NCI-H748 treated with DMSO at 0.1 percent for 48 hours (cell line): ENCODE measurements at places on chromosomes 16 and 17.

GRCh38 chr17:82148997-82149396 lies 51.0 kb upstream of the FASN start:
- DNase-seq: no peak

- DNase-seq: no peak
Observed at GRCh38 chr17:44627513-44628242, 28.6 kb upstream of the MEIOC start.

DNA sequence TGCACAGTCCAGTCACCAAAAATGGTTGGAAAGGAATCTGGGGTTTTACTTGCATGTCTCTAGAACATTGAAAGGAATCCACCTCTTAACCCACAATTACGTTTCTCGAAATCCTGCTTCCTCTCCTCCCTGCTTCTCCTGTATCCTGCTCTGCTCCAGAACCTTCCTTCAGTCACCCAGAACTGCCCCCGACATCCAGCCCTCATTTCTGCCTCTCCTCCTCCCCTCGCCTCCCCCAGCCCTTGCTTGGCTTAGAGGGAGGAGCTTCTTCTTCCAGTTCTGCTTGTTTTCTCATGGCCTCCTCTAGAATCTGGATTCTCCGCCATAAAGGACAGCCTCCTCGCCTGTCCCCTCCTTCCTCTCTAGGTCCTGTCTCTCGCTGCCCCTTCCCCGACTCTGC lies 48.3 kb downstream of the ZDHHC7 start:
- no peak for DNase-seq

DNA sequence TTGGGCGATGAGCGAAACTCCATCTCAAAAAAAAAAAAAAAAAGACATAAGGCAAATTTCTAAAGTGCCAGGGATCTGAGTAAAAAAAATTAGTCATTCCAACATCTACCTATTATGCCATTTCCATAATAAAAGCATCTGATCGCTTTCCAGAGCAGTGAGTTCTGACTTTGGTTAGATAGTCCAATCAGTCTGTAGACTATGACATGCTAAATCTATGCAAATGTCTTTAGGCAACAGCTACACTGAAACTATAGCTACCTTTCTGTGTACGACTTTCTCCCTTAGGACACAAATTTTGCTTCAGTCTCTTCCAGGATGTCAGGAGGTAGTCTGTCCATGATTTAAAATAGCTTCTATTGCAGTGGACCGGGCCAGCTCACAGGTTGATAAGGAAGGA lies 58.9 kb upstream of the ARHGAP44 start:
- DNase-seq: no peak

DNA sequence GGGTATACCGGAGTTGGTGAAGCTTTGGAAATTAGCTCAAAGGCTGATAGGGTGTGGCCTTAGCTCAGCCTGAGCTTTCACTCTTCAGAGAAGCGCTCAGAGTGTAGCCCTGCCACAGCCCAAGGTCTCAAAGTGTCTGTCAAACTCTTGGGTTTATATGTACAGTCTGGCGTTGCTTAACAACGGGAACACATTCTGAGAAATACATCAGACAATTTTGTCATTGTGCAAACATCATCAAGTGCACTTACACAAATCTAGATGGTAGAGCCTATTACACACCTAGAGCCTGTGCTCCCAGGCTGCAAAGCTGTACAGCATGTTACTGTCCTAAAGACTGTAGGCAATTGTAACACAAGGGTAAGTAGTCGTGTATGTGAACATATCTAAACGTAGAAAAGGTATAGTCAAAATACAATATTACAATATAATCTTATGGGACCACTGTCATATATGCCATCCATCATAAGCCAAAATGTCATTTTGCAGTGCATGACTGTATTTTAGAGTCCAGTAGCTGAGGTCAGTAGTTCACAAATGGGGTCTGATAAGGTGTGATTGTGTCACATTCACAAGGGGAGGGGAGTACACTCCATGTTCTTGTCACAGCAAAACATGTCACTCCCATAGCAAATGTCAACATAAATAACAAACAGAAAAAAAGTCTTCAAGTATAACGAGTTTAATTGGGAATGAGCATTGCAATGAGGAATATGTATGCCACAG lies 20.6 kb downstream of the CHAD start:
- peak; percentile 58 for DNase-seq

GRCh38 chr16:920717-921116 lies 50.1 kb downstream of the LMF1 start:
- no peak for DNase-seq

DNA sequence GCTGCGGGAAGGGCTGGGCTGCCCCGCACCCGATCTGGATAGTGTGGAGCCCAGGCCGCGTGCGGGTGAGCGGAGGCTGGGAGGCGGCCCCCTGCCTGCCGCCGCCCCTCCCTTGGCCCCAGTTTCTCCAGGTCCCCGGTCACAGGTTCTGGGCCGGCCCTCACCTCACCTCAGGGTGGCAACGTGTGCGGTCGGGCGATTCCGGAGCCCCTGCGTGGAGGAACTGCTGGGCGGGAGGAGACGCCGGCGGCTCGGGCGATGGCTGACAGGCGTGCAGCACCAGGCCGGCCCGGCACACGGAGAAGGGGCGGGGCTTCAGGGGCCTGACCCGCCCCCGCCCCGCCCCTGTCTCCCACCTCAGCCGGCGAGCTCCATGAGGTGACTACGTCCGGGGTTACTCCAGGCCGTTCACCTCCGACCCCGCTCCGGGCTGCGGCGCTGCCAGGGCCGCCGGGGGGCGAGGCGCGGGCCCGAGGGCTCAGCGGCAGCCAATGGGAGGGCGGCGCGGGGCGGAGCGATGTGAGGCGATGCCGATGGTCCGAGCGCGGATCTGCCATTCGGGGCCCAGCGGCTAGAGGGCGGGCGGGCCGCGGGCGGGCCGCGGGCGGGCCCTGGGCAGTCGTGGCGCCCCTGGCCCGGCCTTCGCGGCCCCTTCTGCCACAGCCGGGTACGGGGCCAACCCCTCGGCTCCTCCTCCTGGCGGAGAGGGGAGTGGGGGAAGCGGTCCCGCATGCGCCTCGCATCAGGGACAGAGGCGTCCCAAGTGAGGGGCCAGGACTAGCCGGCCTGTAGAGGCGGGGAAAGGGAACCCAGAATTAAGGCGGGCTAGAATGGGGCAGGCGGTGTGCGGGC lies 16.7 kb upstream of the C17orf78 start:
- peak; percentile 86 for DNase-seq

DNA sequence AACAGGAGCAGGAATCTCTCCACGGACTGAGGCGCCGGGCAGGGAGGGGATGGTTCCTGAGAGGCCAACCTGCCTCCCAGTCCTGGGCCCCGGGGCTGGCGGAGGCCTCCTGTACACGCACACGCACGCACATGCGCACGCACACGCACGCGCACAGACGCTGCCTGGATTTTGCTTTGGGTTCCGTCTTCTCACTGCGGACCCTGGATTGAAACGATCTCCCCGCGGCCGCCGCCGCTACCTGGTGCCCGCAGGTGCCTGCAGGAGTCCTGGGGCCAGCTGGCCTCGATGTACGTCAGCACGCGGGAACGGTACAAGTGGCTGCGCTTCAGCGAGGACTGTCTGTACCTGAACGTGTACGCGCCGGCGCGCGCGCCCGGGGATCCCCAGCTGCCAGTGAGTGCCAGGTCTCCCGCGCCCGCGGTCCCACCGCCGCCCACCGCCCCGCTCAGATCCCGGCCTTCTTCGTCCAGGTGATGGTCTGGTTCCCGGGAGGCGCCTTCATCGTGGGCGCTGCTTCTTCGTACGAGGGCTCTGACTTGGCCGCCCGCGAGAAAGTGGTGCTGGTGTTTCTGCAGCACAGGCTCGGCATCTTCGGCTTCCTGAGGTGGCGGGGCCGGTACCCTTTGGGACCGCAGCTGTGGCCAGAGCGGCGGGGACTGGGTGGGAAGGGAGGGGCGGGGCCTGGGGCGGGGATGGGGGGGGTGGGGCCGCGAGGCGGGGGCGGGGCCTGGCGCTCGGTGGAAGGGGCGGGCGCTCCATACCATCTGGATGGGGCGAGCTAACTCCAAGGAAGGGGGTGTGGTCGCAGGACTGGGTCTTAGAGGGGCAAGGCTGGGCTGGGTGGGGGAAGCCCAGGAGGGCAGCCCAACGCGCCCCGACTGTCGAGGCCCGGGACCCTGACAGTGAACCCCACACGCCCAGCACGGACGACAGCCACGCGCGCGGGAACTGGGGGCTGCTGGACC lies 12.3 kb downstream of the CES4A start:
- peak; percentile 28 for DNase-seq

DNA sequence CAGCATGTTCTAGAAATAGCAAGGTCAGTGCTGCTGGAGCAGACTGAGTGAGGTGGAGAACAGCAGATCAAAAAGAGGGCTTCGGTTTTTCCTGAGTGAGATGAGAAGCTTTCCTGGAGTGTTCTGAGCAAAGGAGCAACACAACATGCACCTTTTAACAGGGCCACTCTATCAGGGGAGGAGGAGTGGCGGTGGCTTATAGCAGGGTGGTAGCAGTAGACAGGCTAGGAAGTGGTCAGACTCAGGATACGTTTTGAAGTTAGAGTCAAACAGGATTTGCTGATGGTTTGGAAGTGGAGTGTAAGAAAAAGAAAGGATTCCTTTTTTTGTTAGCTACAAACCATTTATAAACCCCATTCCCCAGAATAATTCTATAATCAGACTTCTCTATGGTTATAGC lies 12.5 kb downstream of the POLG2 start:
- no peak for DNase-seq

DNA sequence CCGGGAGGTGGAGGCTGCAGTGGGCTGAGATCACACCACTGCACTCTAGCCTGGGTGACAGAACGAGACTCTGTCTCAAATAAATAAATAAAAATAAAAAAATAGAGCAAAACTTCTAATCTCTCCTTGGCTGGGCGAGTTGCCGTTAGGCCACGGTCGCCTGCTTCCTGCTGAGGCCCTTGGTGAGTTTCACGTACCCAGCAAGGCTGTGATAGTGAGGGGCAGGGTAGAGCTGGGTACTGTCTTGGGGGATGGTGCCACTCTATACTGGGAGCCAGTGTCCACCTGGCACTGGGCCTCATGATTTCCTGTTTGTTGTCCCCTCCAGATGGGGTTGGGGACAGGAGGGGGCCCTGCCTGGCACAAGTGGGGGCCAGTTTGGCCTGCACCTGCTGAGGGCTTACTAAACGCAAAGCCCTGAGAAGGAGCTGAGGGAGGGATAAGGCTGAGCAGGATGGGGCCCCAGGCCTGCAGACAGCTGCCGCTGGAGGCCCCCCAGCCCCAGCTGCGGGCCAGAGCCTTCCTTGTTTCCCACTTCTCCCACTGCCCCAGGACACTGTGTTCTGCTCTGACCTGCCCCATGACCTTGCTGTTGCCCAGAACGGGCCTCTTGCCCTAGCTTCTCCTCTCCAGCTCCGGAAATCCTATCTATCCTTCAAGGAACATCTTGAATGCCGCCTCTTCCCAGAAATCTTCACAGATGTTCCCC lies 25.4 kb downstream of the GJD3 start:
- DNase-seq: no peak

- no peak for DNase-seq
Observed at GRCh38 chr16:85629853-85630252, 16.7 kb downstream of the GSE1 start.

DNA sequence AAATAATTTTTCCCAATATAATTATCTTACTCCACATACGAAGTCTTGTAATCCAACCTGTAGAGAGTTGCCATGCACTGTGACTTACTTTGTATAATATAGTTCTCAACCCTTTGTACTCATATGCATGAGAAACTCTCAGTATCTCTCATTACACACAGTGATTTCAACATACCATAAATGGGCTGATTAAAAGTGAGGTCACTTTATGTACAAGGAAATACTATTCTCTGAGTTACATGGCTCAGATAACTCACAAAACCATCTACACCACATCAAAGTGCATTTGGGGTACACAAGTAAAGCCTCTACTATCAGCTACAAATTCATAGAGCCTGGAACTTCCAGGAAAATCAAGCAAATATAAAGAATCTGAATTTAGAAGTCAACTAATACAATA lies 27.9 kb downstream of the SLFN12 start:
- no peak for DNase-seq

GRCh38 chr17:63596856-63597586 lies 3.7 kb upstream of the TACO1 start:
- DNase-seq: no peak

- peak; percentile 44 for DNase-seq
Observed at GRCh38 chr17:48997103-48997826, at the start of gene IGF2BP1. IGF2BP1 (plus strand) TSS chr17:48997385; CDS start chr17:48997746, 361 bp downstream.

DNA sequence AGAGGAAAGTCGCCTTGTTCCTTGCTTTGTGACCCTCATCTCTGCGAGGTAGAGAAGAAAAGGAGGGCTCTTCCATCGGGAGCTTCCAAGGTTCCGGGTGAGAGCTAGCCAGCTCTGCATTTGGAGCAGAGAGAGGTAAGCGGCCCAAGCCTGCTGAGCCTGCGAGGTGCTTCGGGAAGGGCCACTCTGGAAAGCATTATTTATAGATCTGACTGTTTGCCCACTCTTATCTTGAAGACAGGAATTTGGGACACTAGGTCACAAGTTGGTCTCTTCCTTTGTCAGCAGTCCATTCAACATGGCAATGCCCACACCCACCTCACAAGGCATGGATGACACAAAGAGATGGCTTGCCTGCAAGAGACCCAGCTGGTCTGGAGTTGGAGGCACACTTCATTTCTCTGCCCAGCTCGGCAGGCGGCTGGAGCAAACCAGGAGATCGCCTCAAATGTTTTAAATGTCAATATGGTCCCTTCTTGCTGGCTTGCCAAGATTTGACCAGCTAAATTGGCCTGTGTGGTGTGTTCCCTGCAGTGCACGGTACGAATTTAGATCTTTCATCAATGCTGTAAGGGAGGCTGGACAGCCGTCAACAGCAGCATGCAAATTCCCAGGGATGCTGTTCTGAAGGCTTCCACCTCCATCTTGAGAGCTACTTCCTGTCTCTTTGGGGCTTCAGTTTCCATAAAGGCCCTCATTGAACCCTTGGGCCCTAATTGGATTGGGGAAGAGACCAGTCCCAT lies 19.5 kb downstream of the CBX4 start:
- DNase-seq: no peak

DNA sequence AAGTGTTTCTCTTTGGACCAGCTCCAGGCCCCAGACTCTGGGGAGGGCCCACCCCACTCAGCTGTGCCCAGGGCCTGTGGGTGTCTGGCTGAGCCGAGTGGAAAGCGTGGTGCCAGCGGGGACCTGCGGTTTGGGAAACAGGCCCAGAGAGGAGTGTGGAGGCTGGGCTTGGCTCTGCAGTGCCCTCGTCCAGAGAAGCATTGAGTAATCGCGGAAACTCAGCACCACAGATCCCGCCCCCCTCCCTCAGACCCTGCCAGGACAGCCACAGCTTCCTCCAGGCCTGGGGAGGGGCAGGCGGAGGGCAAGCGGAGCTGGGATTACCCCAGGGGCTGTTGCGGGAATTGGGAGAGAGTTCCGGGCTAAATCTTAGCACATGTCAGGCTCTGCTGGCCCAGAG lies 14.6 kb upstream of the PITPNA start:
- DNase-seq: no peak

- DNase-seq: no peak
Observed at GRCh38 chr16:84950906-84951305, 60.4 kb downstream of the ZDHHC7 start.

- no peak for DNase-seq
Observed at GRCh38 chr16:2915196-2915929, 3.6 kb downstream of the FLYWCH1 start.

GRCh38 chr16:13061691-13062090 lies 160.3 kb downstream of the SHISA9 start:
- no peak for DNase-seq

GRCh38 chr17:36027761-36028160 lies 10.0 kb upstream of the CCL23 start:
- DNase-seq: no peak
